NCI-H446 (cell line): ENCODE measurements at places on chromosomes 5 and 9.

GRCh38 chr5:23316060-23316591 is 191.3 kb upstream of the PRDM9 start:
- DNase-seq, result no peak

GRCh38 chr9:16519001-16519400 is 351.5 kb downstream of the BNC2 start:
- no peak for DNase-seq

DNA sequence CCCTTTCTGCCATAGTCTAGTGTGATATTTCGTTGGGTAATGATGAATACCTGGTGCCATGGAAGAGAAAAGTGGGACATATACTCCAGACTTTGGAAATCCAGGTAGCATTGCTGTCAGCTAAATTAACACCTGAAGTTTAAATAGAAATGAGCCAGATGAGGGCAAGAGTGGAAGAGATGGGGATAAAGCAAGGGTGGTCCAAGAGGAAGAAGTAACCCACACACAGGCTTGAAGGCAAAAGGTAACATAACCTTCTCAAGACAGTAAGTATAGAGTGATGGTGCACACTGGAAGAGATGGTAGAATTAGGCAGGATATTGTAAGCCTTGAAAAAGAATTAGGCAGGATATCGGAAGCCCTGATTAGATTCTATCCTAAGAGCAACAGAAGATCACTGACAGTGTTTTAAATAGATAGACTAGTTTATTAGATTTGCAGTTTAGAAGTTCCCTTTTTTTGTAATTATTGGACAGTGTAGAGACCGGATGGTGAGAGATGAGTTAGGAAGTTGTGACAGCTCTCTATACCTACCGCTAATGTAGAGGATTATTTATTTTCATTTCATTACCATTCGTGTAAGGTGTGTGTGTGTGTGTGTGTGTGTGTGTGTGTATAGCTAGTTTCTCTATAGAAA is 16.8 kb downstream of the ANXA1 start:
- DNase-seq, result no peak

DNA sequence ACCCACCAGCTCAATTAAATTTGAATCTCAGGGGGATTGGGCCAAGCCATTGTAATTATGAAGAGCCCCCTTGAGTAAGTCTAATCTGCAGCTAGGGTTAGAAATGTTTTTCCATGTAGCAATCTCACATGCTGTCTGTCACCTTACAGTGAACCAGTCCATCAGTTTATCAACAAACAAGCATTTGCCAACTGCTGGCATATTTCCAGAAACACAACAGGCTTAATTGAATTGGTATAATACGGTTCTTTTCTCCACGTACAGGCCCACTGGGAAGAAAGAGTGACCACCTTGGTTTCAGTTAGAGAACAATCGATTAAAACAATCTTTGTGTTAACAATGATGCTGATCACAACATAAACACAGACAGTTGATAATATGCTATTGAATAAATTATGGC is 67.4 kb downstream of the NSUN2 start:
- no peak for DNase-seq

DNA sequence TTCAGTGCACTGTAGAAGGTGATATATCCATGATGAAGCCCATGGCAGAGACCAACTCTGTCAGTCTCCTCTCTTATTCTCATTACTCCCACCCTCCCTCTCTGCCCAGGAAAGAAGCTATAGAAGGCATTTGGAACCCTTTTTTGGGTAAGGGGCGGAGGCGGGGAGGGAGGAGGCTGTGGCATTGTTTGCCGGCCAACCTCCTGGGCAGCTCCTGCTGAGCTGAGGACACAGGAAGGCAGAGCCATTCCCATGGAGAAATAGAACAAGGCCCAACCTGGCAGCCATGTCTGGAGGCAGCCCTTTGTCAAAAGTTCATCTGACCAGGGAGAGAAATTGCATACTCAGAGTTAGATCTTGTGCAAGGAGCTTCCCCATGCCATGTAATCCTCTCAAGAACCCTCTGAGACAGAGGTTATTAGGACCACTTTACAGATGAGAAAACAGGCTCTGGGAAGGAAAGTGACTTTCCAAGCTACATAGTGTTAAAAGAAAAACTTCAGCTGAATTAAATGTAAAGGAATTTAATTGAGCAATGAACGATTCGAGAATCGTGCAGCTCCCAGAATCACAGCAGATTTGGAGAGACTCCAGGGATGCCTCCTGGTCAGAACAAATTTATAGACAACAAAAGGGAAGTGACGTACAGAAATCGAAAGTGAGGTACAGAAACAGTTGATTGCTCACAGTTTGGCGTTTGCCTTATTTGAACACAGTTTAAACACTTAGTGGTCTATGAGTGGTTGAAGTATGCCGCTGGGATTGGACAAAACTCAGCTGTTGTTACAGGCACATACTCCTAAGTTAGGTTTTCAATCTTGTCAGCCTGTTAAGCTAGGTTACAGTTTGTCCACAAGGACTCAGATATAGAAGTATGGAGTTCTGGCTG is 158.6 kb downstream of the MELK start:
- DNase-seq, result no peak

DNA sequence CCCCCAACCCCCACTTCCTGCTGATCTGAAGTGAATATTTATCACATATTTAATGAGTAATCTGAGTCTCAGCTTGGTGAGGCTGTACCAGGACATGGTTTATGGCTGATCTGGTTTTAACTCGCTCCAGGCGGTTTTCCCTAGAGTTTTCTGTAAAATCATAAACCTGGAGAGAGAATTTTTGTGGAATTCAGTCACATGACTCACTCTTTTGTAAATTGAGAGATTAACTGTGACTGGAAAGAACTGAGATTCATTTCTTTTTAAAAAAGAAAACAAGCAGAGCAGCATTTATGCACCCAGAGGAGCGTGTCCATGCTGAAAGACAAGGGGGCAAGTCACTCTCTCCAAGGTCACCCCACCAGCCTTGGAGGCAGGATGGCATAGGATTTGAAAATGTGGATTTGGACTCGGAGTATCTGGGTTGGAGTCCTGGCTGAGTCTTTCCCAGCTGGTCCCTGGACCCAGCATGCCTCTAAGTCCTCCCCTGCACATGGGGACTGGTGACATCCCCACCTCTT is 81.8 kb downstream of the ZNF618 start:
- no peak for DNase-seq

DNA sequence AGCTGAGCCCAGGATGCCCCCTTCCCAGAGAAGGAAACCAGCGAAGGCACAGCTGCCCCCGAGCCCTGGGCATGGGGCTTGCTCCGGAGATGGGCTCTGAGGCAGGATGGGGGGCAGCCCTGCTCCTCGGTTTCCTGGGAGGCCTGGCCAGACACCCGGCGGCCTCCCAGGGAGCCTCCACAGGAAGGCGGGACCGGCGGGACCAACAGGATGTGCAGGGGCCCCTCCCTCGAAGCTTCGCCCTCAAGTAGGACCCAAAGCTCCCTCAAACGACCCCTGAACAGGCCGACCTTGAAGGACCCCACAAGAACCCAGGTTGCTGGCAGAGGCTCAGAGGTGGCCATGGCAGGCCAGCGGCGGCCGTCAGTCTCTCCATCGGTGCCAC is 11.7 kb downstream of the EXD3 start:
- no peak for DNase-seq

DNA sequence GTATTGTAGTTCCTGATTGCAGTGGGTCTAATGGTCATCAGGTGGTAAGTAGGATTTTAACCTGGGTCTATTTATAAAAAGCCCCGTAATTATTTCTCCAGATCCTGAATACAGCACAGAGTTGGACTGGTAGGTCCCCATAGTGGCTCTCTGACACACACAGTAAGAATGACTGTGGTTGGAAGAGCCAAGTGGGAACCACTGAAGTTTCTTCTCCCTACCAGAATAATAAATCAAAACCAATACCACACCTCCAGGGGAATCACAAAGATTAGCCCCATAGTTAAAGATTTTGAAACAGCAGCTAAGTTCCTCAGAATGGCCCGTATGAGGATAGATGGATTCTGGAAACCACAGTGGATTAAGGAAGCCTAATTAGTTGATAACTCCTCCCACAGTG is 68.4 kb upstream of the ZFR start:
- no peak for DNase-seq

DNA sequence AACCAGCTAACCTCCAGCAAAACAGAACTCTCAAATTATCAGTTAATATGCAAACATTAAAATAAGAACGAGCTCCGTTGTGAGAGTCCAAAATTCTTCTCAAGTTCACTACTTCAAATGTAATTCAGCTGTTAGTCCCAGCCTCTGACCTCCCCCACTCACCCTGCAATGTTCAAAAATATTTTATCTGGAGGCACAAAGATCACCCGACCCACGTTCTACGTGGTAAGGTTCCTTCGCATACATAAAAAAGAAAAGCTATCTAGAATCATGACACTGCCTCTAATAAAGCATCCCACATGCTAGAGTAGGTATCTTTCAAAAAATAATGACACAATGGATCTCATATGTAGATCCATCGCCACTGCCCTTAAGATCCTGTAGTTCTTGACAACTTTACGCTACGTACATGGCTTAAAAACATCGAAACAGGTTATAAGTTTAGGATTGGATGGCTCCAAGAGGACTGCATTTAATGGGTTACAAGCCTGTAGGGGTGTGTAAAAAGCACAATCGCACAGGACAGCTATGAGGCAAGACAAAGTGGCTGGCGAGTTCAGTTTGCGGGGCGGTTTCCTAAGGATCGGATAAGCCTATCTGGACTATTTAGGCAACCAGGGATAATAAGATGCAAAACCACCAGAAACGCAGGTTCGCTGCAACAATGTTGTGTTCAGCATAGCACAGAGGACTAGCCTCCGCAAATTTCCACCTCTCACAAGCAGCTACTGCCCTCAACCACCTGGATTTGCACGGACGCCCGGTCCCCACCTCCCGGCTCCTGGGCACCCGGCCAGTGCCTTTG is 969 bp downstream of the CLK4 start:
- no peak for DNase-seq

DNA sequence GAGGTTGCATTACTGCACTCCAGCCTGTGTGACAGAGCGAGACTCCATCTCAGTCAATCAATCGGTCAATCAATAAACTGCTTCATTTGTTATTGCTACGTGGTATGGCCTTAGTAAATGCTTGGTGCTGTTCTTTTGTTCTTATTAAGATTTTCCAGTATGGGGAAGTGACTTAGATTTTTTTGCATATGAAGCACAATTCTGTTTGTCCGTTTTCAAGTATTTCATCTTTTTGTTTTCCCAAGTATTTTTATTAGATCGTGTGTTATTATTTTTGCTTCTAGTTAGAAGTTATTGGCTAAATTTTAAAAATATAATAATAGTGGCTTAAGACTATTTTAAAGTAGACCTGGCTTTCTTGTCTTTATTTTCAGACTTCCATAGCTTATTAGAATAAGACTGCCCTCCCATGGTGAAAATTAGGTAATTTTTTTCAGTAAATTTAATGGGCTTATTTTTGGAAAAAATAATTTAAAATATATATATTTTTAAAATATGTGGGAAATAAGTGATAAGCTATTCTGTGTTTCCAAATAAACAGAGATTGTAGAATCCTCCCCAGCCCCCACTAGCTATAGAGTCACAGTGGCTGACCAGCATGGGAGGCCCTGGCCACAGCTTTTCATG is 14.7 kb upstream of the OMD start:
- no peak for DNase-seq

- DNase-seq, result no peak
Measured at GRCh38 chr9:126932871-126933321, 18.3 kb downstream of the RALGPS1 start.

DNA sequence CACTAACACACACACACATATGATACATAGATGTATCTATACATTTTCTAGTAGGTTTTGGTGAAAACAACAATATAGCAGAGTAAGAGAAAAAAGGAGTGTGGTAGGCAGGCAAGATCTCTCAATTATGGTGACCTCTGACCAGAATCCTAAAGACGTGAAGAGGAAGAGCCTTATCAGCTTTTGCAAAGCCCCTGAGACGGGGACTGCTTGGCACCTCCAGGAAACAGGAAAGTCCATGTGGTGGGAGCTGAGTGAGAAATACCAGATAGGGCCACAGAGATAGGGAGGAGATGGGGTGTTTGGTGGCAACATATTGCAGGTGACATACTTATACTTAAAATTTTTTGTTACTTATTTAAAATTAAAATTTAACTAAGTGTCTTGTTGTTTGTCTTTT is 39.9 kb upstream of the CTXN3 start:
- DNase-seq, result no peak

GRCh38 chr5:141873933-141874261 is 4.3 kb downstream of the PCDH1 start:
- no peak for DNase-seq
